ENCODE measurements at places on chromosomes 6 and 20.
A peak's percentile ranks its signal among the peaks of the same experiment; 100 is the strongest.

GRCh38 chr6:140041056-140041455 lies 666.6 kb upstream of the CITED2 start:
- DNase-seq: no peak

- no peak for DNase-seq
Measured at GRCh38 chr6:42911171-42912021, 4.5 kb upstream of the PTCRA start.

DNA sequence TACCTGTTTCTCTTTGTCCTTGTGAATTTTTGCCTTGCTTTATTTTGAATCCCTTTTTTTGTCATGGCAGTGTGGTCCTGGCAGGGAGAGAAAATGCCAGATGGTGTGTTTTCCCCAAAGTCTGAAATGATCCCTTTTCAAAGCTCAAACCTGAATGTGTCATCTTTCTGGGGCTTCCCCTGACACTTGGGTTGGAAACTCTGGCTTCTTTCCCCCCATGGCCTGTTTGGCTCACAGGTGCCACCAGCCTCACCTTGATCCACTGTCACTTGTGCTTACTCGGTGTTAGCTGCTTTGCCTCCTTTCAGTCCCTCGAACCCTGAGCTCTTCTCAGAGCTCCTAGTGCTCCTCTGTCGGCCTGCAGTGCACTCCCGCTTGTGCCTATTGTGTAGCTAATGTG lies 22.3 kb downstream of the MYBL2 start:
- DNase-seq: no peak

DNA sequence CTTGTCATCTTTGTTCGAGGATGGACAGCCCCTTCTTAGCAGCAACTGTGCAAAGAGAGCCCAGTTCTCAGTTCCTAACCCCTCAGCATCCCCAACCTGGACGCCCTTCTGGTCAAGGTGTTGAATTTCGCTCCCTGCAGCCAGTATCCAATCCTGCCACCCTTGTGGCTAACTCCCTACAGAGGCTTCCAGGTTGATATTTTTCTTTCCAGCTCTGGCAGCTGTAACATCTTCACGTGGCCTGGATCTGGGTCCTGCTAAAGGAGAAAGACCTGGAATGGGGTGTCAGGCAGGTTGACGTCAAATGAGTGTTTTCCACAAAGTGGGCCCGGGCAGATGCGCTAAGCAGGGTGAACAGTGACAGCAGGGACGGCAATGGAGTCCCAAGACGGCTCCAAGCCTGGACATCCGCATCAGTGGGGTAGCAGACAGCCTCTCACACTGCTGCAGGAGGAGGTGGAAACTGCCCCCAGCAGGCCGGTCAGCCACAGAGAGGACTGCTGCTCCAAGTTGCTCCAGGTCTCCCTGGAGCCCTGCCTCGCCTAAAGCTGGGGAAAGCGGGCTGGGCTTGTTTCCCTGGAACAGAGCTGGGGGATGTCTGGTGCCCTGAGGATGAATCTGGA lies 1.0 kb upstream of the YTHDF1 start:
- no peak for DNase-seq

DNA sequence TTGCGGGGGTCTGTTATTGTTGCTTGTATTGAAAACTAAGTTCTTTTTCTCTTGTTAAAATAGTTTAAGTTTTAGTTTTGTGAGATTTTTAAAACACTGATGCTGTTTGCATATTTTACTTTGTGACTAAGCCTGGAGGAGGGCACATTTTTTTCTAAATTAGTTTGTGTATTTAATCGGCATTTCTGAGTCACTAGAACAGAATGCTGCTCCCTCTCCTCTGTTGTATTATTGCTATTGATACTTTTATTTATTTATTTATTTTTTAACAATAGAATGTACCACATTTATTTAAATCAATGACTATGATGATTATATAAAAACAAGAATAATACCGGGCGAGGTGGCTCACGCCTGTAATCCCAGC lies 5.1 kb upstream of the FAM50B start:
- no peak for DNase-seq

DNA sequence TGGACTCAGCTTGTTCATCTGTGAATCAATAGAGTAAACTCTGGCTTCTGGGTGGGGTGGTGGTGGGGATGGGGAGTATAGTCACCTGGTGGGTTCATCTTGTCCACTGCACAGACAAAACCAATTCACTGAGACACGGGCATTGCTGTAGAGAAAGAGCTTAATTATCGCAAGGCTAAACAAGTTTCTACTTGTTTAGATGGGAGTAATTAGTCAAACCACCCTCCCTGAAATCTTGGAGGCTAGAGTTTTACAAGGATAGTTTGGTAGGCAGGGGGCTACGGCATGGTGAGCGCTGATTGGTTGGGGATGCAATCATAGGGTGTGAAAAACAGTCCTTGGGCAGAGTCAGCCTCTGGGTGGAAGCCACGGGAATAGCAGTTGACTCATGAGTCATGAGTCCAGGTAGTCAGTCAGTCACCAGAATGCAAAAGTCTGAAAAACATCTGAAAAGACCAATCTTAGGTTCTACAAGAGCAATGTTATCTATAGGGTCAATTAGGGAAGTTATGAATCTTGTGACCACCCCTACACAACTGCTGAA lies 77.8 kb downstream of the STMND1 start:
- DNase-seq: no peak

DNA sequence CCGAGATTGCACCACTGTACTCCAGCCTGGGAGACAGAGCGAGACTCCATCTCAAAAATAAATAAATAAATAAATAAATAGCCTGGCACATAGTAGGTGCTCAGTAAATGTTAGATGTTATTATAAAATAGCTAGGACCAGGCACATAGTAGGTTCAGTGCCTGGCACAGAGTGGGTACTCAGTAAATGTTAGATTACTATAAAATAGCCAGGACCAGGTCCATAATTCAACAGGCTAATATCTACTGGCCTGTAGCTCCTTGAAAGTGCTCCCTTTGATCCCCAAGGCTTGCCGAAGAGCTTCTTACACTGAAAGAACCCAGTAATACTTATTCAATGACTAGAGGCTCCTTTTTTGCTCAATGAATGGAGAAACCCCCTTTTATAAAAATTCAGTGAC lies 215.1 kb upstream of the ZNF217 start:
- DNase-seq: no peak

DNA sequence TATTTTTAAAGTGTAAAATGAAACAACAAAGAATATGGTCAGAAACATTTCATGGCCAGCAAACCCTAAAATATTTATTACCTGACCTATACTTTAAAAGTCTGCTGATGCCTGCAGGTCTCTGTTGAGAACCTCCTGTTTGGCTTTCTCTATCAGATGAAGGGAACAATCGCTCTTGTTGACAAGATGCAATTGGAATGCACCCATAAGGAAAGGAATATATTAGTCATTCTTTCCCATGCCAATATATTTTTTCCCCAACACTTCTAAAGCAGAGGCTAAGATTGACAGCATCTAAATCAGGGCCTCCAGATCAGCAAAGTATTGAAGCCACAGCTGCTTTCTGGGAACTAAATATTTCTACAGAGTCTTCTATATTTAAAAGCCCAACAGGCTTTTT lies 897.8 kb downstream of the EPHA7 start:
- DNase-seq: no peak

DNA sequence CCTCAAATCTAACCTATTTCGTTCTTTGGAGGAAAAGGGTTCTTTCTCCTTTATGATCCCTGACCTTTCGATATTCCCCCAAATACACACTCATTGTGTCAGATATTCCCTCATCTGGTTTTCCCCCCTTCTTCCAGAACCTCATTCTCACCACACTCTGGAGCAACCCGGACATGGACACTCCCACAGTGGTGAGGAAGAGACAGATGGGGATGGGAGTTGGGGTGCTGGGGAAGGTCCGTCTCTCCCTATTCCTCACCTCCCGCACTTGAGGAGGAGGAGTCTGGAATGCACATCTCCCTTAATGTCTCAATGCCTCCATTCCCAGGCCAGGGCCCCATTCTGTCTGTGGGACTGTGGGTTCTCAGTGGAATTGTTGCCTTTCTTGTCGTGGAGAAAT lies 1.3 kb downstream of the SLC39A7 start:
- no peak for DNase-seq

- no peak for DNase-seq
Measured at GRCh38 chr20:44247586-44248409, 690 bp downstream of the GDAP1L1 start.

DNA sequence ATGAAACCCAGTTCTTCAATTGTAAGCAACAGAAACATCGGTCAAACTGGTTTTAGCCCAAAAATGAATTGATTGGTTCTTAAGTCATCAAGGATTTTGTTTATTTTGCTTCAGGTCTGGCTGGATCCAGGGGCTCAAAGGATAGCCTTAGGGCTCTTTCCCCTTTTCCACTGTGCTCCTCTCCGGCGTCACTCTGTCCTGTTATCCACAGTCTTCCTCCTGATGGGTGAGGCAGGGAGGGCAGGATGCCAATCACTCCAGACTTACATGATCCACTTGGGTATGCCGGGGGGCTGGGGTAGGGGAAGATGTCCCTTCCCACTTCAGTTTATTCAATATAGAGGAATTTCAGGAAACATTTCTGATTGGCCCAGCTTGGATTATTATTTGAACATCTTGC lies 40.0 kb downstream of the PLAGL2 start:
- no peak for DNase-seq

DNA sequence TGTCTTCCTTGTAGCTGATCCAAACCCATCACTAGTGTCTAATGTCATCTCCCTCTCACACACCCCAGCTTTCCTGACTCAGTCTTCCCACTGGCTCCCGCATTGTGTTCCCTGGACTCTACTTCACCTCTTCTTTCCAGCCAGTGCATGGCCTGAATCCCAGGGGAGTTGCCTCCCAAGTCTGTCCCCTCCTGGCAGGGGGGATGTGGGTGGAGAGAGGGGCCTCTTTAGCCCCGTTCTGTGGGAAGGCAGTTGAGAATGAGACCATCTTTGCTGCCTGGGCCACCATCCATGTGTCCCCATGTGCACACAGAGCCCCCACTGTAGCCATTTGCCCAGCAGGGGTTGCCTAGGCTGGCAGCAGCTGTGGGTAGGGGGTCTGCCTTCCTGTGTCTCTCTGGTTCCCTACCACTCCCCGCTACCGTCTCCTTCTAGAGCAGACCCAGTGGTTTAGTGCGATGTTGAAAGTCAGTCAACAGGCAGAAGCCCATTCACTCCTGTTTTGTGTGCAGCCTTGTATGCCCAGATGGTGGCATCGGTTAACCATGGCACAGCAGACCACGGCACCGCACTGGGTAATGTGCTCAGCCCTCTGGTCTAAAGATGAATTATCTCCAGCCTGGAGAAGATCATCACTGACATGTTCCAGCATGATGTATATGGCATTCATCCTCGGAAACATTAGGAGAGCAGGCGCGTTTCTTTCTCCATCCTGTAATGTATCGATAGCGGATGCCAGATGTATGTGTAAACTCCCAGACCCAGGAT lies 178.8 kb upstream of the SNX9 start:
- peak; percentile 18 for DNase-seq

DNA sequence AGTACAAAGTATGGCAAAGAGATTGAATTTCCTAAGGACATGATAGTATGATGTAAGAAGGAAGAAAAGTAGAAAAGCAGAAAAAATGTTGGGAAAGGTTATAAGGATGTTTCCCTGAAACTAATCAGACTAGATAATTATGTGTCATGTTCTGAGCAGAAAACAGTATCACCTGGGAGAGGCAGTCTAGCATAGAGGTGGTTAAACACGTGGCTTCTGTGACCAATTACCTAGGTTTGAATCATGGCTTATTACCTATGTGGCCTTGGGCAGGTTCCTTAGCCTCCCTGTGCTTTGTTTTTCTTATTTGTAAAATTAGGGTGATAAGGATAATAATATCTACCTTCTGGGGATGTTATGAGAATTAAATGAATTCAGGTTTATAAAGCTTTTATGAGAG lies 38.0 kb downstream of the SCGN start:
- no peak for DNase-seq

DNA sequence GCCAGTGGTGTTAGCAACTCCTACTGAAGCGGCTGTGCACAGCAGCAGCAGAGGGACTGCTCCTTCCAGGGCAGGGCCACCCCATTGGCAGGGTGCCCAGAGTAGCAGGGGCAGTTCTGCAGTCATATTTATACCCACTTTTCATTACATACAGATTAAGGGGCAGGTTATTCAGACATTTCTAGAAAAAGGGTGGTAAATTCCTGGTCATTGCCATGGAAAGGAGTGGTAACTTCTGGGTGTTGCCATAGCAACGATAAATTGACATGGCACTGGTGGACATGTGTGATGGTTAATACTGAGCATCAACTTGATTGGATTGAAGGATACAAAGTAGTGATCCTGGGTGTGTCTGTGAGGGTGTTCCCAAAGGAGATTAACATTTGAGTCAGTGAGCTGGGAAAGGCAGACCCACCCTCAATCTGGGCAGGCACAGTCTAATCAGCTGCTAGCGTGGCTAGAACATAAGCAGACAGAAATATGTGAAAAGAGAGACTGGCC lies 45.0 kb downstream of the IYD start:
- DNase-seq: no peak

- no peak for DNase-seq
Measured at GRCh38 chr6:1395941-1396908, 6.8 kb downstream of the FOXF2 start.

DNA sequence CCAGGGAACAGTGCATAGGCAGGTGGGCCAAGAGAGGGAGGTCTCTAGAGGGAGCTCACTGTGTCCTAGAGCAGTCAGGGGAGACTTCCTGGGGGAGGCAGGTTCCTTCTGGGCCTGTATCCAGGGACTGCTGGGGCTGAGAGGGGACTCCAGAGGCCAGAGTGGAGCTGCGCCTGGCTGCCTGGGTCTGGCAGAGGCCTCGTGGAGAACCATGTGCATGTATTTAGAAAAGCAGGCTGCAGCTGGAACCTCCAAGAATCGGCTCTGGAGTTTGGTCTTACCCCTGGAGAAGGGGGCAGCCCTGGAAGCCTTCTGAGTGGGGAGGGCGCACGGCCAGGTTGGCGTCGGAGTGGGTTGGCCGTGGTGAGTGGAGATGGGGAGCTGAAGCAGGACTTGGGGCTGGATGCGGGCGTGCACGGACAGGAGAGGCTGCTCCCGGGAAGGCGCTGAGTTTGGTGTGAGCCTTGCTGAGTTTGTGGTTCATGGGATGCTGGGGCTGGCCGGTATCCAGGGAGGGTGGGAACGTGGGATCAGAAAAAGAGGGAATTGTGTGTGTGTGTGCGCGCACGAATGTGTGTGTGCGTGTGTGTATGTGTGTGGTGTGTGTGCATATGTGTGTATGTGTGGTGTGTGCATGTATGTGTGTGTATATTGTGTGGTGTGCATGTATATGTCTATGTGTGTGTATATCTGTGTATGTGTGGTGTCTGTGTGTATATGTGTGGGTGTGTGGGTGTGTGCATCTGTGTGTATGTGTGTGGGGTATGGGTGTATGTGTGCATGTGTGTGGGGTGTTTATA lies 10.8 kb downstream of the VSTM2L start:
- no peak for DNase-seq

- no peak for DNase-seq
Measured at GRCh38 chr20:52438326-52438963, 246.9 kb upstream of the ZFP64 start.

- DNase-seq: no peak
Measured at GRCh38 chr20:21874127-21874526, 168.7 kb downstream of the PAX1 start.
